ENCODE measurements at places on chromosomes 5 and 9.

GRCh38 chr9:84517026-84517425, 152.5 kb upstream of the NTRK2 start:
- DNase-seq: no peak

DNA sequence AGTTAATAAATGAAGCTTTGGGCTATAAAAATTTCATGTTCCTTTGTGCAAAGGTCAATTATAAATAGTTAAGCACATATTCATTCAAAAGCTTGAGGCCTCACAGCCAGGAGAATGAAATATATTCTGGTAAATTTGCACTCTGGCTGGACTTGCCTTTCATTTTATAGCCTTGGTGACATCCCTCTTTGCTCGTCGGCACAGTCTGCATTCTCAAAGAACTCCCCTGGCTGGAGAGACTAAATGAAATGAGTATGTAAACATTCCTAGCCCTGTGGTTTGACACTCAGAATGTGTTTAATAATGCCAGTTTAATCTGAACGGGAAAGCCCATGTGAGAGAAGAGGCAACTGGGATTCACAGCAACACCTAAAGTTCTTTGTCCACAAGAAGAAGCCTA, 285.6 kb downstream of the BRINP1 start:
- no peak for DNase-seq

DNA sequence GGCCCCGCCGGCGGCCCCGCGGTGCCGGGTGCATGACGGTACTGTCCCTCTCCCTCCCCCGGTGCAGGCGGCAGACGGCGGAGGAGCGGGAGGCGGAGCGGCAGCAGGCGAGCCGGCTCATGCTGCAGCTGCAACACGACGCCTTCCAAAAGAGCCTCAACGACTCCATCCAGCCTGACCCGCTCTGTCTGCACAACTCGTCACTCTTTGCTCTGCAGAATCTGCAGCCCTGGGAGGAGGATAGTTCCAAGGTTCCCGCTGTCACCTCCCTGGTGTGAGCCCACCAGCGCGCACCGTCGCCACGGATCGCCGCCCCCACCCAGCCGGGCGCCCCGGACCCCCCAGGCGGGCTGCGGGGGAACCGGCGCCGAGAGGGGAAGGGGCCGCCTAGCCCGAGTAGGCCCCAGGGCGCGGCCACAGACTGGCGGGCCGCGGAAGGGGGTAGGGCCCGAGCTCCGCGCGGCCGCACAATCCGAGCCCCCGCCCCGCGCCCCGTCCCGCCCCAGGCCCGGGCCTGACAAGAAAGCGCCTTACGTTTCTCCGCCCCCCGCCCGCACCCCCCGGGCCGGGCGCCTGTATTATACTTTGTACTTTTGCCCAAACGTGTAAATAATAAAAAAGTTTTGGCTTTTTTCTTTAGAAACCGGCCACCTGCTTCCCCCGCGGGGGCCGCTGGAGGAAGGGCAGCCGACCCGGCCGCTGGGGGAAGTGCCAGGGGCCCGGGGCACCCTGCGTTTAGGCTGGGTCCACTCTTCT, 2.5 kb downstream of the TLX3 start:
- DNase-seq: no peak

DNA sequence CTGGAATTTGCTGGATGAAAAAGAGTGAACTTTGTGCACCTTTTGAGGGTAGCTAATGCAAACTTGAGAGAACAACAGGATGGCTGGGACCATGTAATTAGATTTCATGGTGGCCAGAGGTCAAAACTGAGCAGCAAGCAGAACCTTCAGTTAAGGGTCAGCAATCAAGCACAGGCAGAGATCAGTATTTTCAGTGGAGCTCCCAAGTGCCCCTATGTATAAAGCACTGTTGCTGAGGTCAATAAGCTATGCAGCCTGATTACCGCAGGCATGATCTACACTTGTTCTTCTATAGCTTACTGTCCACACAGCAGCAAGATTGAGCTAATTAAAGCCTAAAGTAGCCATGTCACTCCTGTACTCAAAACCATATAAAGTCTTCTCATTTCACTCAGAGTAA, 62.1 kb upstream of the TMC1 start:
- DNase-seq: no peak

- no peak for DNase-seq
Measured at GRCh38 chr9:19208653-19209052, 21.8 kb upstream of the DENND4C start.

DNA sequence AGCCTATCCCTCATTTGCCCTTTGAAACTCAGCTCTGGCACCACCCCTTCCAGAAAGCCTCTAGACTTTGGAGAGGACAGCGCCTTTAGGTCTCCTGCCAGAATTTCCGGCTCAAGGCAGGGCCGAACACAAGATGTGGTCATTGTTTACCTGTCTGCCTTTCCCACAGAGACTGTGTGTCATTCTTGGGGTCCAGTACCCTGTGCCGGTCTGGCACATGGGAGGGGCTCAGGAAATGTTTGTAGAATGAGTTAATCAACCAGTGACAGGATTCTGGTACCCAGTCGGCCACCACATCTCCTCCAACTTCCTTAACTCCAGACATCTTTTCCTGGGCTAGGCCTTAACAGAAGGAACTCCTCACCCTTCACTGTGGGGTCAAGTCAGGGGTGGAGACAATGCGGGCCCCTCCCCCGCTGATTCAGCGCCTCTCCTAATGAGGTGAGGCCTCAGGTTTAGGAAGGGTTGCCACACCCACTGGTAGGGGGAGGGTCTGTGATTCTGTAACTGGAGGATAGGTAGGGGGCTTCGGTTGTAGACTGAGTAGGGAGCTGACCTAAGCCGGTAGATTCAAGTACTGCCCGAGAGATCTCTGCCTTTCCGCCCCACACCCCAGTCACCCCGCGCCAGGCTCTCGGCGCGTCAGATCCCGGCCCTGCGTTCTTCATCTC, 29.3 kb downstream of the PCDH1 start:
- no peak for DNase-seq

DNA sequence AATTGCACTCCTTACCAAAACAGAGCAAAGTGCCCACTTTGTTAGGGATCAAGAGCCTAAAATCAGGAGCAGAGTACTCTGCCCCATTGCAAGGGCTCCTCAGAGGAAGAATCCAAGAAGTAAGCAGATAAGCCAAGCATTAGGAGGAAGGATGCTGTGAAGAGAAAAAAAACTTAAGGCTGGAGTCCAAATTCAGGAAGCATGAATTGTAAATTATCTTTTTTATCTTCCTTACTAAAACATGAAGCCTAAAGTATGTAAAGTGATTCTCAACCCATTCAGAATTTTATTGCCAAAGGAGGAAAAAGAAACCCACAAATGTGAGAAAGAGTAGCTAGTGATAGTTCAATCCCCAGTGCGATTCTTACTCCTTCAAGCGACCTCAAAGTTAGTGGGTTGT, 523.9 kb downstream of the TAF11L14 start:
- no peak for DNase-seq

DNA sequence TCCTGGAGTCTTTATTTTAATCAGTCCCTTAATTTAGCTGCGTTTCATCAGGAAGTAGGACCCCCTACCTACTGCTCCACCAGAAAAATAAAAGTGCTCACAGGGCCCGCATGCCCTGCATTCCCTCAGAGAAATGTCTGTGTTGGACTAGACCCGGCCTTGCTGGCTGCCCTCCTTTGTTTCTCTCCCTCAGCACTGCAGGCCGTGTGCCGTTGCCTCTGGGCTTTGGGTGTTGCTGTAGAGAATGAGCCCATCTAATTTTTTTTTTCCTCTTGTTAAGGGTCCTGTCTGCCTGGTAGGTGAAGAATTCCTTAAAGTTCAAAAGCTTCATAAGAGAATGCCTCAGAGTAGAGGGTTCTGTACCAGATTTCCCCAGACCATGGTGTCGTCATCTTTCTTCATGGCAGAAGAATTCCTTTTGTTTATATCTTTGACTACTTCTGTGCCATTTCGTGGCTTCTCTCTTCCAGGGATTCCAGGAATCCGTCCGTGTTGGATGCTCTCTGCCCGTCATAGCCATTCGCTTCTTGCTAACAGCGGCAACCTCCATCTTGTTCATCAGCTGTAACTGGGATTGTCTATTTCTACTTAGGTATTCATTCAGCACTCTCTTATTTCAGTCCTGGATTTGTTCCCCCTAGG, 49.8 kb upstream of the ANGPTL2 start:
- DNase-seq: no peak

DNA sequence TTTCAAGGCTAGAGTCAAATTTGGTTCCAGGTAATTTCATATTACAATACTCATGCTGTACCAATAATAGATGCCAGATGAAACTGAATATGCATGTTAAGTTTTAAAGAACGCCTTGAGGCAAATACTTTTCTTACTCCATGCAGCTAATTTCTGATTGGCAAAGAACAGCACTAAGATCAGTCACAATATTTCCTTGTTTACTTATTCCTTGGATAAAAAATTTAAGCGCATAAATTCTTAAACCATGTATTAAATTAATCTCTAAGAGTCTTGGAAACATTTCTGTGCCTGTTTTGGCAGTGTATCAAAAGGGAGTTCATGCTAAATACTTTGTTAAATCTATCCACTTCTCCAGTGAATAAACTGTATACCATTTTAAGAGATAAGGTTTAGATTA, 173.5 kb downstream of the SLC12A2 start:
- no peak for DNase-seq

- DNase-seq: no peak
Measured at GRCh38 chr5:88509403-88509802, 240.8 kb upstream of the TMEM161B start.

- peak; percentile 44 for DNase-seq
Measured at GRCh38 chr9:78074385-78075291, 43.0 kb upstream of the GNAQ start.

GRCh38 chr9:37371565-37372464, 50.7 kb upstream of the GRHPR start:
- no peak for DNase-seq

GRCh38 chr9:23375511-23375910, 450.5 kb downstream of the ELAVL2 start:
- DNase-seq: no peak

DNA sequence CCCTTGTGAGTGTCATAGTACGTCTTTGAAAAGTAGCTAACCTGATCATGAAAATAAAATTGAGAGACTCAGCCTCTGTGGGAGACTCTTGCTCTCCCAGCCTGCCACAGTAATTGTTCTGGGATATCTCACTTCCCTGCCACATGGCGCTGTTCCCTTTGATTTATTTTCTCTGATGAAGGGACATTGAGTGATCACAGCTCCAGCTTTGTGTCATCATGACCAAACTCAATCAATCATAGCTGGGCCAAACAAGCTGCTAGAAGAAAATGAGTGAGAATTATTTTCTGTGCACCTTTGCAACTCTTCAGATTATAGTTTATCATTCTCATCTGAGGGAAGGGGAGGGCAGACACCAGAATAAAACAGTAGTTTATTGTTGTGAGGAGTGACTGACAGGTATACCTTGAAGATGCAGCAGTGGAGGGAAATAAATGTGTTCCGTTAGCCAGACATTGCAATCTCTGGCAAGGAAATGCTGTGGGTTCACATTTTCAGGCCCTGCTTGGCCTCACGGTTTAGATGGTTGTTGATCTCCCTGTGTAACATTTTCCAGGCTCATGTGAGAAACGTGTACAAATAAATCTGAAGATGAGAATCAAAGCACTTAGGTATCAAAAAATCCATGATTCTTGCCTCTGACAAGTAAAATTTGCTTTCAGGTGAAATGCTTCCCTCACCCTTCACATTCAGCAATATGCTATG, 174.7 kb upstream of the FBXL17 start:
- no peak for DNase-seq

GRCh38 chr9:2599896-2600295, 21.7 kb upstream of the VLDLR start:
- no peak for DNase-seq

GRCh38 chr5:10838038-10838437, 77.0 kb upstream of the DAP start:
- no peak for DNase-seq

DNA sequence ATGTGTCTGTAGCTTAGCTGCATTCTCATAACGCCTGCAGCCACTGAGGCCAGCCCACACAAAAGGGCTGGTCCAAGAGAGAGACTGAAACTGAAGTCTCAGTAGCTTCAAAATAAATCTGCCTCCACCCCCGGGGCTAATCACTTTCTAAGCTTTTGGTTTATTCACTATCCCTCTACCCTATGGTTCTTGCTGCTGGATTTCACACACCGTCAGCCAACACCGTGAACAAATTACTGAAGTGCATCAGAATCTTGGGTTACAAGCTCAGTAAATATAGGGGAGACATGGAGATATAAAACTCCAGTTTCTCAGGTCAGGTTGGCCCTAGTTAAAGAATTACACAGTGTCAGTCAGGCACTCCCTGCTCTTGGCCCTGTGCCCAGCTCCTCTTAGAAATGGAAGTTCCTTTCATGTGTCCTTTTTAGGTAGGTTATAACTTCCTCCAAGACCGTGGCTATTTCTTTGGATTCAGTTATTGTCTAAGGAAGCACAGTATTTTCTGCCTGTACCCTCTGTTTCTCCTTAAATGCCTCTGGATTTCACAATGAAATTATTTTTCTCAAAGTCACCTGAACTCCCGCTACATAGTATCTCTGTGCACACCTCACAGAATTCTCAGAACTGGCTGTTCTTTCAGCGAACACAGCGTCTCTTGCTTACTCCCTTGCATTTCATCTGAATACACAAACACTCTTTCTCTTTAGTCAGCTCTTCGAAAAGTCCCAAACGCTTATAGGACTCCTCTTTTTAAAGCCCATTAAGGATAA, 112.5 kb downstream of the FAM174A start:
- no peak for DNase-seq

Measured in T-cell (primary cell).